ENCODE measurements at places on chromosomes 11 and 22.

GRCh38 chr11:63448646-63449045, 42.3 kb downstream of the PLAAT5 start:
- no peak for DNase-seq

- no peak for DNase-seq
Observed at GRCh38 chr11:113728814-113729213, 22.7 kb upstream of the TMPRSS5 start.

- DNase-seq, result peak; percentile 89
Observed at GRCh38 chr22:39534591-39535356, 2.2 kb upstream of the RPS19BP1 start.

DNA sequence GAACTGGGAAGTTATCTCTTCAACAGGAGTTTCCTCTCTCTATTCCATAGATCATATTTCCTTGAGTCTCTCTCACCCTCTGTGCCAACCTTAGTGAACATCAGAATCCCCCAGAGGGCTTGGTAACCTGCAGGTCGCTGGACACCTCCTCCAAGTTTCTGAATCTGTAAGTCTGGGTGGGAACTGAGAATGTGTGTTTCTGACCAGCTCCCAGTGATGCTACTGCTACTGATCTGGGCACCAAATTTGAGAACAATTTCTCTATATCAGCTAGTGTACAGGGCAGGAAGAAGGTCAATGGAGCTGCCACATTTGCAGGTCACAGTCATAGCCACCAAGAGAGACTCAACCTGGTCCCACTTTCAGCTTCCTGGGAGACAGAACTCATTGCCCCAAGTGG, 62.9 kb downstream of the RCN1 start:
- no peak for DNase-seq

DNA sequence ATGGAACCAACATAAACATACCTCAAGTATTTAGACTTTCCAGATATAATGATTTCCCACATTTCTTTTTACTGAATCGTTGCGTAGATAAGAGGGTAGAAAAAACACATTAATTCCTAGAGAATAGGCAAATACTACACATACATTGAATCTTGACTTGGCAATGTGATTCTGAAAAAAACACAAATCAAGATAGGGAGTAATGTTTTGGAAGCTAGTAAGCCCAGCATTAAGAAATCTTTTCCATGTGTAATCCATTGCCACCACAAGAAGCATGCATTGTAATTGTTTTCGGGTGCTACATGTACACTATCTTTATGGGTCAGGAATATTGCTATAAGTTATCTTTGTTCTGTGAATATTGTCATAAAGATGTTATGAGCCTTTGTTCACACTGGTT, 269.8 kb upstream of the PDGFD start:
- DNase-seq, result no peak

GRCh38 chr11:8839306-8839956, 71.6 kb upstream of the AKIP1 start:
- no peak for DNase-seq

- DNase-seq, result no peak
Observed at GRCh38 chr11:8035200-8035855, 45.7 kb upstream of the TUB start.

- DNase-seq, result no peak
Observed at GRCh38 chr22:32776397-32776796, 25.1 kb upstream of the TIMP3 start.

DNA sequence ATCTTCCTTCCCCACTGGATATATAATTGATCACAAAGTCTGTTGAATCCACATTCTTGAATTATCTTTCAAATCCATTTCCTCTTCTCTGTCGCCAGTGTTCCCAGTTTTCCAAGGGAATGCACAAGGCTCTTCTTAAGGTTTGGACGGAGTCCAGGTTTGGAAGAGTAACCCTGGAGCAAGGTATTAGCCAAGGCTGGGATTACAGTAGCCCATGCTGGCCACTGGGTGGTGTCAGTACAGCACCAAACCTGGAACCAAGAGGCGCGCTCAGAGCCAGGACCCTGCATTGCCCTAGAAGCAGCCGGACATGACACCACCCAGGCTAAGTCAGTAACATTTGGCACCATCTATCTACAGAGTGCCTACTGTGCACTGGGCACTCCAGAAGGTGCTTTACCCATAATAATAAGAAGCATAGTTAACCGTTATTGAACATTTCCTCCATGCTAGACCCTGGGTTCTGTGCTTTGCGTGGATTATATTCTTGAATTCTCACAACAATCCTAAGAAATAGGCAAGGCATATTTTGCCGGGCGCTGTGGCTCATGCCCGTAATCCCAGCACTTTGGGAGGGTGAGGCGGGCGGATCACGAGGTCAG, 48.0 kb upstream of the CLPB start:
- peak; percentile 64 for DNase-seq

DNA sequence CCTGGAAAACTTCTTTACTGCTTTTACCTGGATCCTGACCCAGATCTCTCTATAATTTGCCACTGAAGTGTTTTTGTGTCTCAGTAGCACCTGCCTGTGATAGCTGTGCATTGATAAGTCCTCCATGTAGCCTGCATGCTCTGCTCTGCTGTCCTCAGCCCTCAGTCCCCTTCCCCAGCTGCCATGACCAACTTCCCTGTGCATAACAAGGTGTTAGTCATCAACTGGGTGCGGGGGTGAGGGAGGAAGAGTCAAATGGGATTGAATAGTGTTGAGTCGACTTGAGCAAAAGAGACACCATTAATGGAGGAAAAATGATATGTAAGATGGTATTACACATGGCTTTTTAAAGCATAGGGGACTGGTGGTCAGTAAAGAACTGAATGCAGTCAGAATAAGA, 92.2 kb upstream of the PLET1 start:
- DNase-seq, result no peak

DNA sequence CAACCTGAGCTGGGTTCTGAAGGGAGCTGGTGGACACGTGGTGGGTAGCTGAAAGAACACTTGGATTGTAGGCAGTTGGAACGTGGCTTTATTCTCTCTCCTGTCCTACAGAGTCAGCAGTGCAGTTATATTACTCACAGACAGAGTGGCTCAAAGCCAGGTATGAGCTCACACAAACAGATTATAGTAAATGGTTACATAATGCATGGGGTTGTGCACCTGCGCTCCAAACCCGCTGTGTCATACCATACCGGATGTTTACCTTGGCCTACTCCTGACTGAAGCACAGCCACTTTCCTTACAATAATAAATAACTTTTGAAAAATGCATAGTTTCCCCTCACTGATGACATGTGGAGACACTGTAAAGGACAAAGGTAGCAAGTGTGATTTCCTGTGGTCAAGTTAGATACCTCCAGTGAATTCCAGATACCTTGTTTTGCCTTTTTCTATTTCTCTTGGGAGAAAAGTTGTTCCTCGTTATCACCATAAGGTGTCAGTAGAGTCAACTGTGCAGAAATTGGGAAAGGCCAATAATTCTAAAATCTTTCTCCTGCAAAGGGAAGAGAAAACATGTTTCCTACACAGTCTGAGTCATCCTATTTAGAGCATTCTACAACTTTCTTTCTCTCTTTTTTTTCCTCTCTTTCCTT, 13.5 kb downstream of the MS4A6A start:
- peak; percentile 7 for DNase-seq

DNA sequence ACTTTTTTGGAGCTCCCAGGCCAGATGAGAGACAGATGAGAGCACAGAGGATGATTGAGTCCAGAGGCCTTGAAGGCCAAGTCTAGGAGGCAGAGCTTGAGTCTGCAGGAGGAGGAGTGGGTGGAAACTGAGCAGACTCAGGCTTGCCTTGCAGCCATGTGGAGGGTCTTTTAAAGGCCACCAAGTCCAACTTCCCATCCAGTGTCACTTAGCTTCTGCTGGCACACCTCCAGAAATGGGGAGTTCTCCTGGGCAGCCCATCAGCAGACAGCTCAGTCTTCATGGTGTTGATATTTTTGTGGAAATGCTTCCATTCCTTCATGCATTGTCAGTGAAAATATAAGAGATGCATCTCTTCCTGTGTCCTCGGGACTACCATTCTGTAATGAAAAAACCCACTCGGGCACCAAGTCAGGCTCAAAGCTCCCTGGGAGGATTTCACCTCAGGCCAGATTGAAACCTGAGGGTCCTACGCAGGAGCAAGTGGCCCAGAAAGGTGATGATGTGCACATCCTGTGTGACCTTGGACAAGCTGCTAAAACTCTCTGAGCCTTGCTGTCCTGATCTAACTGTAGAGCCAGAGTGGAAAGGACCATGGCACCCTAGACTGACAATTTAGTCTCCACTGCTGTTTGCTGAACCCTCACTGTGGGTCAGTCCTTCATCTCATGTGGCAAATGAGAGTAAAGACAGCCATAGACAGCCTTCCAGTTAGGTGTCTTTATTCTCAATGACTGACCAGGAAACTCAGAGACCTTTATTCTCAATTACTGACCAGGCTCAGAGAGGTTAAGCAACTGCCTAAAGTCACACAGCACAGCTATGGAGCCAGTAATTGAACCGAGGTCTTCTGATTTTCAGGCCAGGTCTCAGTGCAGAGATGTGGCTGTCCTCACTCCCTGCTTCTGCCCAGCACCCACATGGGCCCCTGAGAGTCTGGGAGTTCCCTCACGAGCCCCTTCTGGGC, 2.9 kb upstream of the LRRC32 start:
- no peak for DNase-seq

DNA sequence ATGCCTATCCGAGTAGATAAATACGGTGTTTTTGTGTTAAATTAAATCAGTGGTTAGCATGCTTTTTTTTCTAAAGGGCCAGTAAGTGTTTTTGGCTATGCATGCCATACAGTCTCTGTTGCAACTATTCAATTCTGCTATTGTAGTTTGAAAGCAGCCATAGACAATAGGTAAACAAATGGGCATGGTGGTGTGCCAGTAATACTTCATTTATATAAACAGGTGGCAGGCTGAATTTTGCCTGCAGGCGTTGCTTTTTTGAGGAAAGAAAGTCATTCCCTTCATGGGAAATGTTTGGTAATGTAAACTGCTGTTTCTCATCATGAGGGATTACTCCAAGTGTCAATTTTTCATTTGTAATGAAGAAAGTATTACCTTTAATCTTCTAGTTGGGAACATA, 106.5 kb downstream of the TMEM135 start:
- no peak for DNase-seq

- no peak for DNase-seq
Observed at GRCh38 chr11:133676265-133676664, 144.0 kb upstream of the OPCML start.

DNA sequence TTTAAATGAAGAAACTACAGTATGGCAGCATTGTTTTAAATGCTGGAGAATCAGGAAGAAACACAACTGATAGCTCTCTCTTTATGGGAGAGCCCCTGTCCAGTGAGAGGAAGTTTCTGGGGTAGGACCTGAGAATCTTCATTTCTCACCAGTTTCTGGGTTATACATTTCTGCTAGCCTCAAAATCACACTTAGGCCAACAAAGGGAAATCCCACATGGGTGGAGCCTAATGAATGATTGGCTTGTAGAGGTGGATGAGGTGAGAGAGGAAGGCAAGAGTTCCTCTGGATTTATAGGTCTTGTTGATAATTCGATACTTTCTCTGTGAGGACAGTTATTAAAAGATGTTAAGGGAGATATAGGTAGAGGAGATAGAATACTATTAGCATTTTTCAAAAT, 1397.3 kb upstream of the TENM4 start:
- DNase-seq, result no peak

DNA sequence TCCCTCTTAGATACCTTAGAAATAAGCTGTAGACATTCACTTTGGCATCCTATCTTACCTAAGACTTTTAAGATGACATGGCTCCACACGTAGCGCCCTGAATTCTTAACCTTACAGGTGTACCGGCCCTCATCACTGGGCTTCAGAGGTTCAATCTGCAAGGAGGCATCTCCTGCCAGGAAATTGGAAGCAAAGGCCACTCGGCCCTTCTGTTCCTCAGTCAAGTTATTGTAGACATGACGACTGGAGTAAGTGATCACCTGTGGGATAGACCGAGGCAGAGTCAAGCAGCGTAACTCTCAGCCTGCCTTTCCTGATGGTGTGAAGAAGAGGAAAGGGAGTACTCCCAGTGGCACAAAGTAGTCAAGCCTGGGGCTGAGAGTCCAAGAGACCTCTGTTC, 22.5 kb upstream of the HSPA8 start:
- DNase-seq, result no peak

- no peak for DNase-seq
Observed at GRCh38 chr11:130561441-130561881, 113.0 kb downstream of the ADAMTS15 start.

- no peak for DNase-seq
Observed at GRCh38 chr11:133240908-133241655, 291.2 kb downstream of the OPCML start.

- DNase-seq, result no peak
Observed at GRCh38 chr11:12845739-12846358, 163.3 kb upstream of the RASSF10 start.

- DNase-seq, result no peak
Observed at GRCh38 chr11:131190446-131190845, 180.0 kb upstream of the NTM start.

GRCh38 chr22:42946546-42947198, 68.3 kb downstream of the PACSIN2 start:
- DNase-seq, result no peak

DNA sequence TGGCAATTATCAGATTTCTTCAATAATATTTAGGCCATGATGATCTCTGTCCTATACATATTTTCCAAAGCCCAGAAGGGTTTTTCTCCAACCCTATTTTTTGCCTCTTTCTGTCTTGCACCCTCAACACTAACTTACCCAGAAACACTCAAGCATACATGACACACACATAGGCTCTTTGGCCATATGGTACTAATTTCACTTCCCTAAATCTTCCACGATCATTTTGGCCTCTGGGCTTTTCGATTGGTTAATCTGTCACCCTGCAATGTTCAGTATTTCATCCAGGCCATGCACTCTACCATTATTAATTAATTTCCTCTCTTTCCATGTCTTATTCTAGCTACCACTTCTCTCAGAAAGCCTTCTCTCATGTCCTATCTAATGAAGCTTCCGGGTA, 59.8 kb downstream of the LUZP2 start:
- no peak for DNase-seq

DNA sequence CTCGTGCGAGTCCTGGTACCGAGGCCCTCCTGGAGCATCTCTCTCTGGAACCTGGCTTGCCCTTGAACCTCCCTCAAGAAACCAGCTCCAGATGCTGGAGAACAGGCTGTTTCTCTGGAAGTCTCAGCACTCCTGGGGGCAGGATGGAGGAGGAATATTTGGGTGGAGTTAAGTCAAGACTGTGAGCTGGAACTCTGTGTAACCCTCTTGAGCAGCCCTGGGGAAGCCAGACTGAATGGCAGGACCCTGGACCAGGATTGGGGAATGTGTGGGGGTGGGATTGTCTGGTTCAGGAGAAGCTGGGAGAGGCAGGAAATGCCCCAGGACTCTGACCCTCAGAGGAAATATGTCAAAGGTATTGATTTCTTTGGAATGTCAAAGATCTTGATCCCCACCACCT, 7.7 kb downstream of the CREB3L1 start:
- DNase-seq, result no peak

- no peak for DNase-seq
Observed at GRCh38 chr22:43540529-43540923, 128.7 kb downstream of the MPPED1 start.

DNA sequence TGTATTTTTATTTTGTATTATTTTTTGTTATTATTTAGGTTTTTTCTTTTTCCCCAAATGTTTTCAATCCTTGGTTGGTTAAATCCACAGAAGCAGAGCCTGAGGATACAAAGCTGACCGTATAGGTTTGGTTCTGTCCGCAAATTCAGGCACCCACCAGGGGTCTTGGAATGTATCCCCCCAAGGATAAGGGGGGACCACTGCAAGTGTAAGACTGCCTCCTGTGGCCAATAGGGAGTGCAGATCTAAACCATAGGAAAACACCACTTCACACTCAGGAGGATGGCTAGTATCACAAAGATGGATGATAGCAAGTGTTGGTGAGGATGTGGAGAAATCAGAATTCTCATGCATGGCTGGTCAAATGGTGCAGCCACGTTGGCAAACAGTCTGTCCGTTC, 20.0 kb downstream of the CPT1A start:
- no peak for DNase-seq
